ENCODE measurements at places on chromosomes 2 and 18. TPM values are rescaled to one million over a fixed set of nuclear protein-coding genes. Genes with fewer than 3 reads are reported as not detected.

SLC9A2 gene
- polyA plus RNA-seq, result 0.84 TPM

LAMA1 gene
- polyA plus RNA-seq, result 8.3 TPM

TUBA4B gene
- not detected for polyA plus RNA-seq

IL1RL2 gene
- polyA plus RNA-seq, result 0.73 TPM

TCF4 gene
- polyA plus RNA-seq, result 117 TPM

TDRD15 gene
- not detected for polyA plus RNA-seq

LCT gene
- 3.1 TPM for polyA plus RNA-seq
